Stimulated activated CD8-positive, alpha-beta memory T cell treated with anti-CD3 and anti-CD28 coated beads, Interleukin-4, amount 100 ng/mL, for 4 hours (primary cell): ENCODE measurements at places on chromosomes 16 and 17.

GRCh38 chr16:10009684-10010083 lies 172.5 kb downstream of the GRIN2A start:
- DNase-seq: no peak

DNA sequence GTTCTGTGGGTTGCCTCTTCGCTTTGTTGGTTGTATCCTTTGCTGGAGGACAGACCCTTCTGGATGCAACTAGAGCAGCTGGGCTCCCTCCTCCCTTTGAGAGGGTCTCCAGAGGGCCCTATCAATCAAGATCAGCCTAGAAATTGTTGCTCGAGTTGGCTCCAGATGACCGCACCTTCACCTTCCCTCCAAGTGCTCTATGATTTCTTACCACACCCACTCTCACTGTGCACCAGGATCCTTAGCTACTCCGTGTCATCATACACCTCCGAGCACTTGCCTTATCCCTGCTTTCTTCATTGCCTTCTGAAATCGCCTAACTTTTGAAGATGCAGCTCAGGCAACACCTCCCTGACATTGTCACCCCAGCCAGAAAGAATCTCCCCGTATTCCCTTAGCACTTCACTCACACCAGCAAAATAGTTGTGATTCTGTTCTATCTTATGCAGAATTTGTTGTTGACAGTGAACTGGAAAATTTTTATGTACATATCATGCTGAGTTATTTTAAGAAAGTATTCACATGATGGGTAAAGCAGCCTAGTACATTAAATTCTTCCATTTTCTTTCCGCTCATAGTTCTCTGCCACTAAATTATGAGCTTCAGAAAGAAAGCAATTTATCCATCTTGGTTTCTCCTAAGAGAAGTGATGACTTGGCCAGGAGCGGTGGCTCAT lies 52.9 kb downstream of the ABAT start:
- DNase-seq: no peak

DNA sequence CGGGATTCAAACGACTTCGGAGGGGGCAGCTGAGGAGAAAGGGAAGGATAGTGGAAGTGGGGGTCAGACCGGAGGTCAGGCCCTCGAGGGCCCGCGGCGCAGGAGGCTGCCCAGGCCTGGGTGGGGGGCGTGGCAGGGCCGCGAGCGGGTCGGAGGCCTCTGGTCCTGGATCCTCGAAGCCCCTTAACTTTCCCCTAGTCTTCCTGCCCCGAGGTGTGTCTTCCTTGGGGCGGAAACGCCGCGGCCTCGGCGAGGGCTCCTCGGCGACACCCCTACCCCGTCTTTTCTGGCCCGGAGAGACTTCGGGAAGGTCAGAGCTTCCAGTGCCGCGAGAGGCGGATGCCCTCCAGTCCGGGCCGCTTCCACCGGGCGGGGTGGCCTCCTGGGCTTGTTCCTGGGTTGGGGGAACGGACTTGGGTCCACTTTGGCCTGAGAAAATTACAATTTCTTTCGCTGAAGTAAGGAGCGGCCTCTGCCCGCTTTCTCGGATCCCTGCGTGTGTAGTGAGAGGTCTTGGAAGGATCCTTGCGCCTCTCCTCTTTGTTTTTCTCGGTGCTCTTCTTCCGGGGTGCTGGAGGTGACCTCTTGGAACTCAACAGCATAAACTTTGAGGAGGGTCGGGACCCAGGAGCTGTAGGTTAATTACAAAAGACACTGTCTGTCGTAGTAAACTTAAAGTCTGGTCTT lies 491 bp downstream of the IST1 start:
- no peak for DNase-seq

DNA sequence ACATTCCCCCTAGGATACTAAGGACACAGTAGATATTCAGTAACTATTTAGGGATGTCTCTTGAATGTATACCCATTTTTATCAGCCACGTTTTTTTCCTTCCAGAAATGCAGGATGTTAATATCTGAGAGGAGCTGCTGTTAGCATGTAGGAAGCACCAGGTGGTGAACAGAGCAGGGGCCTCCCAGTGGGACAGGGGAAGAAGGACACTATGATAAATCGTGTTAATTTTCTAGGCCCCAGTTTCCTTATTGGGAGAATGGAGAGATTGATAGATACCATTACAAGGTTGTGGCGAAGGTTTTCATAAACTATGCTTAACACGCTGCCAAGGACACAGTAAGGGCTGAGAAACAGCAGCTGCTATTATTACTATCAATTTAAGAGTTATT lies 45.4 kb downstream of the PRSS54 start:
- no peak for DNase-seq

- no peak for DNase-seq
Measured at GRCh38 chr17:55776271-55776670, 25.4 kb downstream of the PCTP start.

DNA sequence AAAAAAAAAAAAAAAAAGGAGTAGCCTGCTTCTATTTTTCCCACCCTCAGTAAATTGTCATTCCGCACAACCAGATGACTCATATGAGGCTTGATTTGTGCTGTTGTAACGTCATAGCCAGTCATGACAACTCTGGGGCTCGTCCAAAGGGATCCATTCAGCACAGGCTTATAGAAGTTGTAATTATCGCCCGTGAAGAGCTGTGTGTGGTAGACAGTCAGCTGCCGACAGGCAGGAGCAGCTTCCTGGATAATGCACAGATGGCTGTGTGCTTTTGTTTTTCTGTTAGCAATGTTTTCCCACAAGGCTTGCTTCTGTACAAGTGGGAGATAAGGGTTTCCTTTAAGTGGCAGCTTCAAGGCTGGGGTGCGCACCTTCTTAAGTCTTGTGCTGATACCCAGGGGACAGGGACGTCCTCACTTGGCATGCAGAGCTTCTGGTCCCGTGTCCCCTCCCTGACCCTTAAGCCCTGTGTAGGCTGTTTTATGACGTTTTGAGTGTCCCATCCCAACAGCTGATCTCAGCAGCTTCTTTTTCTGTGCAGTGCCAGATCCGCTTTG lies 26.0 kb downstream of the SNX29 start:
- DNase-seq: no peak

GRCh38 chr16:90035902-90036301 lies 16.6 kb upstream of the DBNDD1 start:
- DNase-seq: no peak

DNA sequence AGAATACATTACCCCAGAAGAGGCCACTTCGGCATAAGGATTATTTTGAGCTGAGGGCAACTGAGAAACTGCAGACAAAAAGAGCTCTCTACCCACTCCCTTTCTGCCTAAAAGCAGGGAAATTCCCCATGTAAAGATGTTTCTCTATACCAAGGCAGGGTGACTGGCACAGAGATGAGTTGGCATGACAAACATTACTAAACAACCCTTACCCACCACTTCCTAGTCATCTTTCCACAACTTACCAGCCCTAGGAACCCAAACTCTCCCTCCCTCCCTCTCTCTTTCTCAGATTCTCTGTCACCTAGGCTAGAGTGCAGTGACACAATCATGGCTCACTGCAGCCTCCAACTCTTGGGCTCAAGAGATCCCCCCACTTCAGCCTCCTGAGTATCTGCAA lies 68.6 kb downstream of the EMP2 start:
- no peak for DNase-seq

GRCh38 chr17:34757106-34757505 lies 177.7 kb downstream of the TMEM132E start:
- no peak for DNase-seq
